ENCODE measurements at places on chromosomes 13 and 19.

DNA sequence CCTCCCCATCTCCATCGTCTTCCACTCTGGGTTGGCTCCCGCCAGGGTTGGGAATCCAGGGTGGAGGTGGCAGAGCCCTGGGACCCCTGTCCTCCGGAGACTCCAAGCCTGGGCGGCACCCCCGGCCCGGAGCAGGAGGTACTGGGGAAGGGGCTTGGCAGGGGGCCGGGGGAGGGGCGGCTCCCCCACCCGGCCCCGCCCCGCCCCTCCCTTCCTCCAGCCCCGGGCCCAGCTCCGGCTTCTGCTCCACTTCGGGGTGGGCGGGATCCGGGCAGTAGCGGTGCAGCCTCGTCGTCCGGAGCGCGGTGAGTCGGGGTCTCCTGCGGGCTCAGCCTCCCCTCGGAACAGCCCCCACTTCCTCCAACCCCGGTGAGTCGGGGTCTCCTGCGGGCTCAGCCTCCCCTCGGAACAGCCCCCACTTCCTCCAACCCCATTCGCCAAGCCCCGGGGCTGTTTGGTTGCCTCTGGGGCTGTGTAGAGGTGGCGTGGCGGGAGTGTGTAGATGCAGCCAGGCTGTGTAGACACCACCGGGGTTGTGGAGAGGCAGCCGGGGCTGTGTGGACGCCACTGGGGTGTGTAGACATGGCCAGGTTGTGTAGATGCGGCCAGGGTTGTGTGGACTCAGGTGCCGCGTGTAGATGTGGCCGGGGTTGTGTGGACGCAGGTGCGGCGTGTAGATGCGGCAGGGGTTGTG lies at the start of gene TMPRSS9:
TMPRSS9 (plus strand) TSS at position 274 of the 694 bp plus-strand sequence. CDS start 29,521 bp downstream, outside the sequence.
- no peak for DNase-seq

DNA sequence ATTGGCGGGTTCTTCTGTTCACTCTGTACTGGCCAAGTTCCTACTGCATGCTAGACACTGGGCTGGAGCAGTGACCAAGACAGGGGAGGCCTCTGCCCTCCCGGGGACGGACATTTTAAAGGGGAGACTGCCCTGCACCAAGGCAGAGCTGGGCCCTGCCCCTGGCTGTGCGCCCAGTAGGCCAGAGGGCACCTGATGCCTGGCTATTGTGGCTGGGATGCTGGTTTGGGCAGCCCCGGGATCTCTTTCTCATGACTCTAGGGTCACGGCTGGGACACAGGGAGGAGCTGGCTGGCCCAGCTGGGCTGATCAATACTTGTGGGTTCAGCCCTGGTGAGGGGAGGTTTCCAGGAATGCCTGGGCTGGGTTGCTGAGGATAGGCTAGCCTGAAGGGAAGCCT lies 17.7 kb downstream of the LIPE start:
- no peak for DNase-seq

GRCh38 chr19:46764817-46765291 lies 18.6 kb upstream of the STRN4 start:
- DNase-seq: no peak

DNA sequence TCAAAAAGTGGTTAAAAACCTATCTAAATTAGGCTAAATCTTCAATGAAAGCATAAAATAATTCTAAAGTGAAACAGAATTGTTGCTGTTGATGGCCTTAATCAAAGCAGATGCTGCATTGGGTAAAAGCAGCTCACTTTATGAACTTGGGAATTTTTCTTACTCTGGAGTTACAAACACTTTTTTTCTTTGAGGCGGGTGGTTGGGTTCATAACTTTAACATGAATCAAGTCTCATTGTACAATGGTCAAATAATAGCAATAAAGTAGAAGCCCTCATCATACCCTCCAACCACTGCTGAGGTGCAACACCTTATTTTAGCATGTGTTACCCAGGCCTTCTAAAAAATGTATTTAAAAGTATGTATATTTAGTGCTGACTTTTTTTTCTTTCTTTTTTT lies 29.1 kb downstream of the NUP58 start:
- DNase-seq: no peak

- DNase-seq: no peak
These were observed 235.9 kb downstream of the TSHZ3 start for GRCh38 chr19:31113293-31113692.

- no peak for DNase-seq
These were observed 85.3 kb upstream of the MYCBP2 start for GRCh38 chr13:77412116-77412635.

GRCh38 chr13:94303644-94304174 lies 175.8 kb downstream of the DCT start:
- no peak for DNase-seq

All from right atrium auricular region (tissue), 2 donors.